NCI-H526 (cell line): ENCODE measurements at places on chromosomes 2 and 18.

DNA sequence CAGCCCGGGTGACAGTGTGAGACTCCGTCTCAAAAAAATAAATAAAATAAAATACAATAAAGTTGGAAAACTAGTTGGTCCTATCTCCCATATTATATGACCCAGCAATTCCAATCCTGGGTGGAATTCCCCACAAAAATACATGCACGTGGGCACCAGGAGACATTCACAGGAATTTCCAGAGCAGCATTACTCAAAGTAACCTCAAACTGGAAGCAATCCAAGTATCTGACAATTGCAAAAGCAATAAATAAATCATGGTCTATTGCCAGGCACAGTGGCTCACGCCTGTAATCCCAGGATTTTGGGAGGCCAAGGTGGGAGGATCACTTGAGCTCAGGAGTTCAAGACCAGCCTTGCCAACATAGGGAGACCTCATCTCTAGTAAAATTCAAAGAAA is 101.2 kb upstream of the MAP4K4 start:
- no peak for DNase-seq

DNA sequence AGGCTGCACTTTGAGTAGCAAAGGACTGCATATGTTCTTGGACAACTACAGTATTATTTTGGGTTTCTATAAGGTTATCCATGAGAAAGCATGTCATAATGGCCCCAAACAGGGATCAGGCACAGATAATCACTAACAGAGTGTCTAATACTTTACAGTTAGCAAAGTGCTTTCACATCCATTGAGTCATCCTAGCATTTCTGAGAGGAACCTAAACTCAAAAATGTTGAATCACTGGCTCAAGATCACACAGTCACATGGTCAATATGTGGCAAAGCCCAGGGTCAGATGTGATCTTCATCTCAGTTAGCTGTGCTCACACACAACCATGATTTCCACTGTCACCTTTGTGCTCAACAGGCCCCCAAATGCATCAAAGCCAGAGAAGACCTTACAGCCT is 156.1 kb upstream of the VRK2 start:
- DNase-seq = no peak

DNA sequence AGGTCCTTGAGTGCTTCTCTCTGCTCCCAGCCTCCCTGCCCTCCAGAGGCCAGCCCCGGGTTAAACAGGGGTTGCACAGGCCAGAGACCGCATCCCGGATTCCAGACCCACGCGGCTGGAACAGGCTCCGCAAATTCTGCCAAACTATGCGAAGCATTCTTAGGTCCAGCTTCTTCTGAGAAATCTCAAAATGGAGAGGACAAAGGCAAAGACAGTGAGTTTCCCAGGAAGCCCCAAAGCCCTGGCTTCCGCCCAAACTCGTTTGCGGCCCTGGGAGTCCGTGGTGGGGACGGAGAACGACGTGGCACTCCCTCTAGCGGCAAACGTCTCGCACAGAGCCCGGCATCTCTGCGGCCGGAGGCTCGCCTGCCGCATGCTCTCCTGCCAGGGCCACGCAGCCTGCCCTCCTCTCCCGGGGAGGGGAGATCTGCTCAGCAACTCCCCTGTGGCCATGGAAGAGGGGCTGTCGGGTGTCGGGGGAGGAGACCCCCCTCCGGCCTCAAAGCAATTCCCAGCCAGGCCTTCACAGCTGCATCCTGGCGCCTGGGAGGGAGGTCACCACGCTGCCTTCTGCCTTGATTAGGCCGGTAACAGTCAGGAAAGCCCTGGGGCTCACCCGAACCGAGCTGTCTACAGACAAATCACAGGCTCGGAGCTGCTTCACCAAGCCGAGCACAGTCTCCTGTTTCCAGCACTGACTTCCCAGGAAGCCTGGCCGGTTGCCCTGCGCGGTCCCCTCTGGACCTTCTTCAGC is 33.4 kb upstream of the KLHL29 start:
- peak; percentile 89 for DNase-seq

DNA sequence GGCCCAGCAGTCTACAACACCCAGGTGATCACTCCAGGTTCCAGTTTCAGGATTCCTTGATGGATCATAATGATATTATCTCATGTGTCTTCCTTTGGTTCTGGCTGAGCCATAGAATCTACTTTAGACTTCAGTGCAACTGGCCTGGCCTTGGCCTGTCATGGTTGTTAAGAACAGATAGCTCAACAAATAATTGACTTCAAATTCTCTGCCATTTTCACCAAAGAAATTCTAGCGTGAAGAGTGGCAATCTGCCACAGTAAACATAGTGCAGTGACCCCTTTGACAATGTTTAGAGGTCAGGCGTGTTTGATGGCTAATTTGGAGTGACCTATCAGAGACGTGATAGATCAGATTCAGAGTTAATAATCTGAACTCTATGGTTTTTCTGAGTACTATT is 50.2 kb upstream of the ZNF385B start:
- no peak for DNase-seq

DNA sequence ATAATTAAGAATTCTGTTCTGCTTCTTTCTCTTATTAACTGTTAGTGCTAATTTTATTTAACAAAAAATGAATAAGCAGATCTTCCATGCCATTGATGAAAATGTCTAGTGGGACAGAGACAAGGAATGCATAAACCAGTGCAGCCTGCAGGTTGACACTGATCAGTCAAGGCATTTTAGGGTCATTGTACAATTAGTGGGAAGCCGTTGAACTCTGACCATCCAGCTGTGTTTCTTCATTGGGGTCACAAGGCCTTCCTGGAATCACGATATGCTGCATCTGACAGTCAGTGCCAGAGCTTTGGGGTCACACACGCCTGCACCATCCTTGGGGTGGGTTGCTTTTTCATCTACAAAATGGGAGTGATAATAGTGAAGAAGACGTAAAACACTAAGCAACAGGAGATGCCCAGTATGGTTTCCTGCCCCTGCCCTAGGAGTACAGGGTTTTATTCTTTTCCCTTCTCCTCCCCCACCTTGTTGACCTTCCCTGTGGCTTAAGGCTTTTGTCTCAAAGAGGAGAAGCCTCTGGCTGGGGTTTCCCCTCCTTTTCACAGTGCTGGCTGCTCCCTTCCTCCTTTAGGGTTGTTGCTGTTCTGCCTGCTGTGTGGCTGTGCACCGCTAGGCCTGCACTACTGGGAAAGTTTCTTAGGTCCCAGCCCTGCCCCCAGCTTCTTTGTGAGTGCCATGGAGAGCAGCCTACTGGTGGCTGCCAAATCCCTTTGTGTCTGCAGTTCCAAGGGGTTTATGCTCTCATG is 245.6 kb downstream of the TPGS2 start:
- no peak for DNase-seq
